NCI-H2227 treated with DMSO at 0.1 percent for 48 hours (cell line): ENCODE measurements at places on chromosomes 16 and 17.

GRCh38 chr17:48541036-48541576, 3.8 kb downstream of the HOXB2 start:
- DNase-seq = peak; percentile 84

- DNase-seq = no peak
Observed at GRCh38 chr17:73506470-73507435, 137.5 kb downstream of the SDK2 start.

- no peak for DNase-seq
Observed at GRCh38 chr17:17035490-17035889, 6.8 kb upstream of the MPRIP start.

DNA sequence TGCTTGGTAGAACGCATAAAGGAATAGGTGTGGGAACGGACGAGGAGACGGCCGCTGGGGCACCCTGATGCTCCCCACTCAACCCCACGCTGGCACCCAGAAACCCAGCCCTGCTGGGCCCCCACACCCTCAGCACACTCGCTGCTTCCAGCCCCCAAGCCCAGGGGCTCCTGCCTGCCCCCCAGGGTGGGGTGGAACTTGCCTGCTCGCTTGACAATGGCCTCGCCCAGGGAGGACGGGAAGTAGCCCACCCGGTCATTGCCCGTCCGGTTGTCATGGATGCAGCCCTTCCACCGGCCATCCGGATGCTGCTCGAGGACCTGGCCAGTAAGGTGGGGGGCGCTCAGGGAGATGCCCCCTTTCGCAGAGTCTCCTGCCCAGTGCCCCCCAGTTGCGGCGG, 9.9 kb downstream of the CASKIN1 start:
- no peak for DNase-seq

GRCh38 chr17:15106540-15106939, 158.6 kb downstream of the PMP22 start:
- DNase-seq = no peak
